Effector CD8-positive, alpha-beta T cell (primary cell): ENCODE measurements at places on chromosomes 6 and 20.

DNA sequence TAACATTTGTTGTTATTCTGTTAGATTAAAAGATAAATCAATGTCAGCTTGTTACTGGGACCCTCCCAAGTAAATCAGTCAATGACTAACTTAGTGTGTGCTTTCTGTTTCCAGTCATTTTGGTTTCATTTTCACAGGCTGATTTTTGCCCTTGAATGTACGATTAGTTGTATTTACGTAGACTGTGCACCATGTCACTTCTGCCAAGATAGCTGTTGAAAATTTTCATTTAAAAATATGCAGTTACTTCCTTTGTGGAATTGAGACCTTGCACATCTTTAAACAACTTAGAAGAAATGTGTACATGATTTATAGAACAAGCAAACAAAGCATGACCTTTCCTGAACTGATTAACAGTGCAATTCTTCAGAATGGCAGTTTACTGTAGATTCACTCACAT is 944.8 kb upstream of the CITED2 start:
- no peak for DNase-seq

GRCh38 chr6:54084231-54084630 is 27.0 kb upstream of the MLIP start:
- no peak for DNase-seq

DNA sequence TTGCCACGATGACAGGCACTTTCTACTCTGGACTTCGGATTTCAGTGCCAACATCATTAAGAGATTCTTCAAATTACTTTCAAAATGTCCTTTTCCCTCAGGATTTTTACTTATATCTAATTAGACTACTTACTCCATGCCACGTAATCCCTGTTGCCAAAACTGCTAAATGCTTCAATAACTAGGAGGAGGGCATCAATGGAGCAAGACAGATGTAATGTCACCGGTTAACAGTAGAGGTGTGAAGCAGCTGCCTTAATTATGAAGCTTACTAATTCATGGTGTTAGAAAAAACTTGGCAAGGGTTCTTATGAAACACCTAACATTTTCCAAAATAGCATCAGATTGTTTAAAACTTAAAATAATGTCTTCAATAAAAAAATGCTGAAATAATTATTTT is 111.2 kb upstream of the SIM1 start:
- no peak for DNase-seq

GRCh38 chr6:29965873-29966601 is 23.7 kb downstream of the HLA-A start:
- peak; percentile 41 for DNase-seq

- DNase-seq = no peak
Observed at GRCh38 chr6:135667691-135668455, 170.3 kb upstream of the AHI1 start.

DNA sequence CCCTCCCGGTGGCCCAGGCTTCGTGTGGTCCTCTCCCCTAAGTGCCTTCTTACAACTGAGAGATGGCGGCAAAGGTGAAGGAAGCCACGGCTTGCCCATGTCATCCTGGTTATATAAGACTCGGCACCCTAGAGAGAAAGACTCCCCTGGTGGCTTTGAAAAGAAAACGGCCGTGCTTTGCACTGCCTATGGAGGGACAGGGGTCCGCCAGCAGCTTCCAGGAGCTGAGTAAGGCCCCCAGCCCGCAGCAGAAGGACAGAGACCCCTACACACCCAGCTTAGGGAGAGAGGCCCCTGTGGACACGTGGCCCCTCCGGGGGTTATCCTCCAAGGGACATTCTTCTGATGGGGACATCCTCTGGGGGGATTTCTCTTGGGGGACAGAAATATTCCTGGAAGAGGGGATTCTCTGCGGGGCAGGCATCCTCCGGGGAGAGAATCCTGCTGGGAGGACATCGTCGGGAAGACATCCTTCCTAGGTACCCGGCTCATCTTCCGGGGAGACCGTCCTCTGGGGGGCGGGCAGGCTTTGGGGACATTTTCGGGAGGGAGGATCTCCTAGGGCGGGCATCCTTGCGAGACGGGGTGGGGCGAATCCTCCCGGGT is 511 bp upstream of the OGFR start:
- no peak for DNase-seq

DNA sequence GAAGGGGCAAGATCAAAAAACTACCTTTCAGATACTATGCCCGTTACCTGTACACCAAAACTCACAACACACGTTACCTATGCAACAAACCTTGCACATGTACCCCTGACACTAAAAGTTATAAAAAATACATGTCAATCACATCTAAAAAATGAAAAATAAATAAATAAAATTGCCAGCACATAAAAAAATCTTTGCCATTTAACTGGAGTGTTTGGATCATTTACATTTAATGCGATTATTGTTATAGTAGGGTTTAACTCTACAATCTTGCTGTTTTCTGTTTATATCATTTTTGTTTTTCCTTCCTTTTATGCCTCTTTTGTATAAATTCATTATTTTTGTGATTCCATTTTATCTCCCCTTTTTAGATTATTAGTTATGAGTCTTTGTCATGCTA is 106.3 kb downstream of the RFX6 start:
- DNase-seq = no peak

- DNase-seq = no peak
Observed at GRCh38 chr6:836276-836853, 143.4 kb upstream of the EXOC2 start.

DNA sequence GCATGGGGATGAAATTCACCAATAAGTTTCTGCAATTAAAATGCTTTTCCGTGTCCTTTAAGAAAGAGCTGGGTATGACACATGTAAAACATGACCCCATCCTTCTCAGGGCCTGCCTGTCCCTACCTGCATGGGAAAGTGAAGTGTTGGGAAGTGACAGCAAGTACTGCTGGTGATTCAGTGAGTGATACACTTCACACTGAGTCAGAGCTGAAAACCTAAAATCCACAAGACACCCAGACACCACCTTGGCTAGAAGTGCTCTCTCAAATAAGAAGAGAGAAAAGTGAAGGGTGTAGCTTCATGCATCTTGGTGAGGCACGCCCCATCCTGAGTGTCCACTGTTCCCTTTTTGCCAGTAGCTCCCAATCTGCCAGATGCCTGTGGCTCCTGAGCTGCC is 3.3 kb downstream of the RAB22A start:
- no peak for DNase-seq

DNA sequence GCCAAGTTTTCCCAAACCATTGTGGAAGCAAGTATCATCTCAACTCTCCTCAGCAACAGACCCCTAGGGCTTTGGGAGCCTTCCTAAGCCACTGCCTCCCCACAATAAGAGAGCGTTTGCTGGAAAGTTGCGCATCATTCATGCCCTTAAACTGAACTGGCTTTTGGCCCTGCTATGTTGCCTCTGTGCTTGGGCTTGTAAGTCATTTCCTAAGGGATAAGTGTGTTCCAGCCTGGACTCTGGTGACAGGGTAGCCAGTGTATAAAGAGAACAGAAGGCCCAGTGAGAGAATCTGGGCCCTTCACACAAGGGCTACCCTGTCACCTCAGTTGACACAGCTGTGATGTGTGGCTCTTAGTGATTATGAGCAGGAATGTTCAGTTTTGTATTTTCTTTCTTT is 77.8 kb downstream of the COL9A1 start:
- DNase-seq = no peak

- no peak for DNase-seq
Observed at GRCh38 chr6:162963861-162964260, 236.1 kb downstream of the PACRG start.

DNA sequence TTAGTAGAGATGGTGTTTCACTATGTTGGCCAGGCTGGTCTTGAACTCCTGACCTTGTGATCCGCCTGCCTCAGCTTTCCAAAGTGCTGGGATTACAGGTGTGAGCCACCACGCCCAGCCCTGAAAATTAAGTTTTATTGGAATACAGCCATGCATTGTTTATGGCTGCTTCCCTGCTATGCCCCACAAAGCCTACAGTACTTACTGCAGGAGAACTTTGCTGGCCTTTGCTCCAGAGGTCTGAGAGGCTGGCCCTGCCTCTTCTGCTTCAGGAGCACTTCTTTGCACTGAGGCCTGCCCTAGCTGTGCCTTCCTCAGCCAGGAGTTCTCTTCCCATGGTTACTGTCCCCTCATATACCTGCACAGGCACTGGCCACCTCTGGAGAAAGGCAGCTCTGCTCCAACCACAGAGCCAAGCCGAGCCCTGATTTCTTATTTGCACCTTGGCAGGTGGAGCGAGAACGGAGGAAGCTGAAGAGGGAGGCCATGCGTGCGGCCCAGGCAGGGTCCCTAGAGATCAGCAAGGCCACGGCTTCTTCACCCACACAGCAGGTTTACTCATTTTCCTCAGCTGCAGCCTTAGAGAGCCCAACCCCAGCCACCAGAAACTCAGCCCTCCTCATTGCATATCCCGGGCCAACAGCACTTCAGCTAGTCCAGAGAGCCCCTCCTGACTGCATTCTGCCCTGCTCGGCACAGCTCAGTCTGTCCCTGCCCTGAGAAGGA is 20.8 kb downstream of the C20orf173 start:
- no peak for DNase-seq

DNA sequence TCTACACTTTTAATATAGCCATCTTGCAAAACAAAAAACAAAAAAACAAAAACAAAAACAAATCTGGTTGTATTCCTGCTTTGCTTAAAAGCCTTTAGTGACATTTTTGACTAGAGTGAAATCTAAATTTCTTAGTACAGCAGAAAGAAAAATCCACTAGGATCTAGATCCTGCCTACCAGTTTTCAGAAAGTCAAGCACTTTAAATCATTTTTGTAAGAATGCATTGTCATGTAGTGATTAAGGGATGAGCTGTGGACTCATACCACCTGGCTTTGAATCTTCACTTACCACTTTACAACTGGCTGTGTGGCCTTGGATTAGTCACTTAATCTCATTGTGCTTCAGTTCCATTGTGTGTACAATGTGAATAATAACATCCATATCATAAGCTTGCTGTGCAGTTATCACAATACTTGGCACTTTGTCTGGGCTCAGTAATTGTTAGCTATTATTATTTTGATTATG is 4.0 kb downstream of the MKKS start:
- no peak for DNase-seq
